Frontal cortex (tissue), 4 donors: ENCODE measurements at places on chromosomes 2 and 18. TPM values are rescaled to one million over a fixed set of nuclear protein-coding genes. Genes with fewer than 3 reads are reported as not detected.

The NTSR2 gene
- total RNA-seq: 0.82 TPM

The RFTN2 gene
- 22.8 TPM for total RNA-seq

The CNDP2 gene
- 32.6 TPM for total RNA-seq

The PAIP2B gene
- 20.4 TPM for total RNA-seq

The LIPT1 gene
- total RNA-seq: 9.8 TPM

The CKAP2L gene
- 2.0 TPM for total RNA-seq

The PDE11A gene
- total RNA-seq: 1.2 TPM

The NT5DC4 gene
- total RNA-seq: not detected

The STRADB gene
- total RNA-seq: 129 TPM

The CYTIP gene
- total RNA-seq: 2.9 TPM

The KIAA2012 gene
- 0.82 TPM for total RNA-seq

The NETO1 gene
- 44.4 TPM for total RNA-seq

The EML6 gene
- total RNA-seq: 5.3 TPM

The ERICH2 gene
- not detected for total RNA-seq

The CCDC85A gene
- 31.0 TPM for total RNA-seq

The AFF3 gene
- 56.7 TPM for total RNA-seq

The POTEI gene
- total RNA-seq: under 0.01 TPM

The VWA3B gene
- under 0.01 TPM for total RNA-seq

The HOXD13 gene
- not detected for total RNA-seq

The ALMS1 gene
- total RNA-seq: 61.1 TPM
